Amygdala (tissue), 56 donors: ENCODE measurements at places on chromosomes 4 and X.

DNA sequence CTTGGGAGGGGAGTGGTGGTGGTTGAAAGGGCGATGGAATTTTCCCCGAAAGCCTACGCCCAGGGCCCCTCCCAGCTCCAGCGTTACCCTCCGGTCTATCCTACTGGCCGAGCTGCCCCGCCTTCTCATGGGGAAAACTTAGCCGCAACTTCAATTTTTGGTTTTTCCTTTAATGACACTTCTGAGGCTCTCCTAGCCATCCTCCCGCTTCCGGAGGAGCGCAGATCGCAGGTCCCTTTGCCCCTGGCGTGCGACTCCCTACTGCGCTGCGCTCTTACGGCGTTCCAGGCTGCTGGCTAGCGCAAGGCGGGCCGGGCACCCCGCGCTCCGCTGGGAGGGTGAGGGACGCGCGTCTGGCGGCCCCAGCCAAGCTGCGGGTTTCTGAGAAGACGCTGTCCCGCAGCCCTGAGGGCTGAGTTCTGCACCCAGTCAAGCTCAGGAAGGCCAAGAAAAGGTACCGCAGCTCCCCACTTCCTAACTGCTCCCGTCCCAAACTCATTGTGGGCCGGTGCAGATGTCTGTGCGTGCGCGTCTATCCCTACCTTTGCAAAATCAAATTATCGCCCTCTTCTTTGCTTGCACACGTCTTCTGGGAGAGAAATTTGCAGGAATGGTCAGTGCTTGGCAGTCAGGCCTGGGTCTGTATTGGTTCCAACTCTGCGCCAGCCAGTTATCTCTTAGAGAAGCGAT is 533 bp downstream of the IL15 start:
- no peak for DNase-seq

- no peak for DNase-seq
Measured at GRCh38 chr4:38163216-38164006, 203.2 kb downstream of the PTTG2 start.

- DNase-seq = no peak
Measured at GRCh38 chr4:114282937-114283336, 303.5 kb upstream of the ARSJ start.

- DNase-seq = no peak
Measured at GRCh38 chr4:104446431-104447278, 48.0 kb downstream of the CXXC4 start.

GRCh38 chrX:78769946-78770345 is 22.4 kb downstream of the LPAR4 start:
- DNase-seq = no peak

GRCh38 chr4:151905197-151905596 is 144.4 kb upstream of the GATB start:
- DNase-seq = no peak

DNA sequence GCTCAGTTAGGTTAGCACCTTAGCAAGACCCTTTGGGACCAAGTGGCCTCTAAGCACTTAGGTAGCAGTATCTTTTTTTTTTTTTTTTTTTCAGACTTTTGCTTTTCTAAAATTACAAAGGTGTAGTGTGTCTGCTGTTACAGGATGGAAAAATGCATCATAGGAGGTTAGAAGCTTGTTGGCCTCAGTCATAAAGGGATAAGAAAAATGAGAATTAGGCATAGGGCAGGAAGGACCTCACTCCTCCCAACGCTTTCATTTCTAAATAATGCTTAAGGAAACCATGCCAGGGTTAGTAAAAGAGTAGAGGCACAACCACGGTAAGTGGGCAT is 148.4 kb upstream of the PLAC1 start:
- DNase-seq = no peak

GRCh38 chrX:107559506-107559905 is 68.8 kb upstream of the PRPS1 start:
- no peak for DNase-seq

GRCh38 chrX:66731398-66731797 is 92.5 kb upstream of the EDA2R start:
- no peak for DNase-seq

DNA sequence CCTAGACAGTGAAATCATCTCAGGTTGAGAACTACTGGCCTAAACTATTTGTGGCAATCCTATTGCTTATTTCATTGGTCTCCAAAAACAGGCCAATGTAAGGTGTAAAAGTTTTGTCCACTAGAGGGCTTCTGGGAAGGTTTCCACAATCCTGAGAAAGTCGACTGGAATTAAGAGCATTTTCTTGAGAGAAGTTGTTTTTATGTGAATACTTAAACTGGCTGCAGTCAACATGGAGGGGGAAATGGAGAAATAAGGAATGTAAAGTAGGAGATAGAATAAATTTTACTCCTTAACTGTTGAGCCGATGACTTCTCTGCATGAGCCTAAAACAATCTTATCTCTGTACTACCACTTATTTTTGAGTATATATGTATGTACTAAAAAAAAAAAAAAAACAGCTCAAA is 11.0 kb upstream of the EIF4E start:
- DNase-seq = no peak

- no peak for DNase-seq
Measured at GRCh38 chr4:75180790-75181776, 248.2 kb downstream of the PARM1 start.

- no peak for DNase-seq
Measured at GRCh38 chr4:8162625-8163024, 4.0 kb upstream of the ABLIM2 start.

DNA sequence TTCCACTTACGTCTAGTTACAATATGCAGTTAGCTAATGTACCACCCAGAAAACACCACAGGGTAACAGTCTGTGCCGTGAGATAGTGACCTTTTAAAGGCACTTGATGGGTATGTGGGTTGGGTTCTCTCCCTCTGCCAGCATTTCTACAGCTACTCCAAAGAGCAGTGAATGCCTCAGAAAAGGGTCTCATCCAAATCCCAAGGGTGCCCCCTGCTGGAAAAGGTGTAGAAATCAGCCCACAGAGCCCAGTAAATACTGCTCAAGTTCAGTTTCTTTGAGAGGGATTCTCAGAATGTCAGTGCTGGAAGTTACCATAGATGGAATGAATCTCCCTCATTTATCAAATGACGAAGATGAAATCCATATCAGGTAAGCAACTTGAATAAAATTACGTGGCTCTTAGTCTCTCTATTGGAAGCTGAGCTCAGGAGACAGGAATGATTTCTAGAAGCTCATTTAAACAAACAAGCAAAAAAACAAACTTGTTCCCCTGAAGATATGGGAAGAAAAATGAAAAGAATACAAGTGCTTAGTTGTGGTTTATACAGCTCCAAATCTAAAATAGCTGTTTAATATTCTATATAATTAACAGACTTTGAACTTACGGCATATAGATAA is 9.5 kb downstream of the RNF175 start:
- DNase-seq = no peak

GRCh38 chrX:68675571-68675970 is 28.1 kb downstream of the STARD8 start:
- no peak for DNase-seq

- no peak for DNase-seq
Measured at GRCh38 chrX:147376601-147377422, 534.9 kb upstream of the FMR1 start.

- no peak for DNase-seq
Measured at GRCh38 chr4:164381859-164382258, 372.1 kb upstream of the SMIM31 start.

GRCh38 chr4:150327262-150327780 is 249.1 kb downstream of the DCLK2 start:
- no peak for DNase-seq

GRCh38 chrX:33252306-33252825 is 41.0 kb upstream of the DMD start:
- DNase-seq = no peak

DNA sequence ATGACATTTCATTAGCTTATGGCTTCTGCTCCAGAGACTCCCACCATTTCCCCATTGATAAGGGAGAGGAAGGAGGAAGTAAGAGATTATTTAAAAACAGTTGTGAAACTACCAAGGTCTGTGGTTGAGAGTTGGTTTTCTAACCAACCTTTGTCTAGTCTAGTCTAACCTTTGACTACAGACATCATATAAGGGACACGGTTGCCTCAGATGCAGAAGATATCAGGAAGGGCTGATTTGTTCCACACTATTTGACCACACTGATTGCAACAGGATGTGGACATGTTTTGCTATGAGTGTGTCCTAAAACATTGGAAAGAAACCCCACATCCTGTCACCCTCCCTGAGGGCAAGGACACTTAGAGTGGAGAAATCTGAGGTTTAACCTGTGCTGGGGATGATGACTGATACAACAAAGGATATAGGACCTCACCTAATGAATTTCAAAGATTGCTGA is 53.0 kb downstream of the COQ2 start:
- no peak for DNase-seq

GRCh38 chr4:5979981-5980380 is 38.2 kb downstream of the C4orf50 start:
- no peak for DNase-seq

GRCh38 chr4:185307136-185307950 is 88.4 kb downstream of the LRP2BP start:
- no peak for DNase-seq

GRCh38 chr4:185637163-185637875 is 102.0 kb upstream of the PDLIM3 start:
- DNase-seq = no peak
